ENCODE measurements at places on chromosomes 1 and 21. TPM values are rescaled to one million over a fixed set of nuclear protein-coding genes. Genes with fewer than 3 reads are reported as not detected.
A peak's percentile ranks its signal among the peaks of the same experiment; 100 is the strongest.

Gene MEX3A
- total RNA-seq = 0.47 TPM

Gene CFHR1
- total RNA-seq = not detected

Gene PLCH2
- total RNA-seq = 0.12 TPM

Gene CR2
- not detected for total RNA-seq

DNA sequence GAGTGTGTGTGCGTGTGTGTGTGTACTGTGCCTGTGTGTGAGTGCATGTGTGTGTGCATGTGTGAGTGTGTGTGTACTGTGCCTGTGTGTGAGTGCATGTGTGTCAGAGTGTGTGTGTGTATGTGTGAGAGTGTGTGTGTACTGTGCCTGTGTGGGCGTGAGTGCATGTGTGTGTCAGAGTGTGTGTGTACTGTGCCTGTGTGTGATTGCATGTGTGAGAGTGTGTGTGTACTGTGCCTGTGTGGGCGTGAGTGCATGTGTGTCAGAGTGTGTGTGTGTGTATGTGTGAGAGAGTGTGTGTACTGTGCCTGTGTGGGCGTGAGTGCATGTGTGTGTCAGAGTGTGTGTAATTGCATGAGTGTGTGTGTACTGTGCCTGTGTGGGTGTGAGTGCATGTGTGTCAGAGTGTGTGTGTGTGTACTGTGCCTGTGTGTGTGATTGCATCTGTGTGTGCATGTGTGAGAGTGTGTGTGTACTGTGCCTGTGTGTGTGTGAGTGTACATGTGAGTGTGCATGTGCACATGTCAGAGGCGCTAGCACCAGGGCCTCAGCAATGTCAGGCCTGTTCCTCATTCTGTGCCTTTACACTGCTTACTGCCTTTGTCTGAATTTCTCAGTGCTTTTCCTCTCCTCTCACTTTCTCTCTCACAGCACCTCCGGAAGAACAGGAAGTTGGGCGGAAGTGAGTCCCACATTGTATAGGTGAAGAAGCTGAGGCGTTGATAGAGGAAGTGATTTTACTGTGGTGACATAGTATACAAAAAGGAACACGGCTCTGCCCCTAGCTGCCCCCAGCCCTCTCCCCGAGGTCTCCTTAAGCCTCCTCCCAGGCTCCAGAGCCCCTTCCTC is 4.9 kb downstream of the SLC5A9 start:
- H3K27ac ChIP-seq = no peak overlapping the region
- H3K36me3 ChIP-seq = no peaks in the 10 kb centered on the region
- H3K4me3 ChIP-seq = no peak overlapping the region
- no peaks in the 10 kb centered on the region for H3K4me1 ChIP-seq
- no peak for DNase-seq

DNA sequence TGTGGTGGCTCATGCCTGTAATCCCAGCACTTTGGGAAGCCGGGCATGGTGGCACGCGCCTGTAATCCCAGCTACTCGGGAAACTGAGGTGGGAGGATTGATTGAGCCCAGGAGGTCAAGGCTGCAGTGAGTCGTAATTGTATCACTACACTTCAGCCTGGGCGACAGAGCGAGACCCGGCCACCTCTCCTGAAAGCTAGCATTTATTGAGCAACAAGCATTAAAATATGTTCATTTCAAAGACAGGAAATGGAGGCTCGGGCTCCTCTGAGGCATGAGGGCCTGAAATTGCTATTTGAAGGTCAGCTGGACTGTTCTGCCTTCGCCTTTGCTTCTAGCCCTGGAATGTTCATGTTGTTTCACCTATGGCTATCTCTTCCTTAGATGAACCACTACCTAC is 34.5 kb downstream of the SPATA21 start:
- H3K4me1 ChIP-seq = no peaks in the 10 kb centered on the region
- no peaks in the 10 kb centered on the region for H3K27me3 ChIP-seq
- no peak for DNase-seq
- no peak overlapping the region for H3K27ac ChIP-seq
- no peak overlapping the region for H3K4me3 ChIP-seq
- H3K36me3 ChIP-seq = no peaks in the 10 kb centered on the region

DNA sequence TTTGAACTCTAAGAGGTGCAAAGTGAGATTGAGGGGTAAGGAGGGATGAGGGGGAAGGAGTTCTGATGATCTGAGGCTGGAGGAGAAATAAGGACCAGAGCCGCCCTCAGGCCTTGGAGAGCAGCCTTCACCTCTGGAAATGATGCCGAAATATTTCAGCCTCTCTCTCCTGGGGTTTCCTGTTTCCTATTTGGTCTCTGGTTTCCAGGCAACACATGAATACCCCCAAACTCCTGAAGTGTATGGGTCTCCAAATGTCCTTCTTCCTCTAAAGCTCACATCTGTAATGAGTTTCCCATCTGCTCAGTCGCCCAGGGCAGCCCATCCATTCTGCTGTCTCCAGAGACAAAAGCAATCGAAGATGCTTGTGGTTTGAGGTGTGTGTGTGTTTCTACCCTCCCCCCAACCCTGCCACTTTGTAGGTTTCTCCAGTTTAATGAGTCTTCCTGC is 52.0 kb upstream of the FAM20B start:
- no peak overlapping the region for H3K4me3 ChIP-seq
- H3K27ac ChIP-seq = no peak overlapping the region
- no peak for DNase-seq
- H3K4me1 ChIP-seq = no peaks in the 10 kb centered on the region

GRCh38 chr1:182575540-182576149 is 13.4 kb downstream of the RNASEL start:
- H3K27ac ChIP-seq = no peak overlapping the region
- H3K36me3 ChIP-seq = peaks cover 38% of the 10 kb centered on the region
- DNase-seq = no peak
- H3K4me1 ChIP-seq = no peaks in the 10 kb centered on the region

DNA sequence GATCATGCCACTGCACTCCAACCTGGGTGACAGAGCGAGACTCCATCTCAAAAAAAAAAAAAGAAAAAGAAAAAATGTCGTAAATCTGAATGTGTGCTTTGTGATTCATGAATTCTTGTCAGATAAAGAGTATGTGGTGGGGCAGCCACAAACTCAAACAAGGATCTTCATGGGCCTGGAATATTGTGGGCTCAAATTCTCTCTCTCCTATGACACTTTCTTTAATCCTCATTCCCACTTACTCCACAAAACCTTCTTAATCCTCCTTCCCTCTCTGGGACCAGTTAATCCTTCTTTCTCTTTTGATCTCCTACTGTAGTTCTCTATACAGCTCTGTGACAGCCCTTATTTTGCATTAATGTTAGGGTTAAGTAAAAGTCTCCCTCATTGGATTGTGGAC is 112.3 kb downstream of the AK5 start:
- no peaks in the 10 kb centered on the region for H3K27me3 ChIP-seq
- no peaks in the 10 kb centered on the region for H3K4me1 ChIP-seq
- no peak overlapping the region for H3K27ac ChIP-seq
- no peak overlapping the region for H3K4me3 ChIP-seq
- no peaks in the 10 kb centered on the region for H3K36me3 ChIP-seq
- DNase-seq = no peak

DNA sequence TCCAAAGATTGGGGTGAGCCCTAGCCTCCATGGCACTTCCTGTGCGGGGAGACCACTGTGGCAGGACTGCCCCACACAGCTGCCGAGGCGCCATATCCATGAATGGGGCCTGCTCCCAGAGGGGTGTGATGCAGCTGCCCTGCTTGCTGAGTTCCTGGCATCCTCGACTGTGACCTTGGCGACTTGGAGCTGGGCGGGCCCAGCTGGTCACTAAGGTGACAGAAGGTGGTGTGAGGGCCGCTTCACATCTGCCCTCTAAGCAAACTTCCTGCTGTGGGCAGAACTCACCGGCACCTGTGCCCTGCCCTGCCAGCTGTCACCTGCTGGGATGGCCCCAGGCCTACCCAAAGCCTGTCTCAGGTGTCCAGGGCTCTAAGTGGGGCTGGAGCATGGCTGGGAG is 9.0 kb downstream of the TMEM61 start:
- DNase-seq = no peak
- H3K36me3 ChIP-seq = no peaks in the 10 kb centered on the region
- no peak overlapping the region for H3K27ac ChIP-seq
- no peaks in the 10 kb centered on the region for H3K4me1 ChIP-seq

GRCh38 chr1:175629318-175629694 is 114.1 kb downstream of the TNR start:
- DNase-seq = no peak
- H3K4me3 ChIP-seq = no peak overlapping the region
- no peaks in the 10 kb centered on the region for H3K4me1 ChIP-seq
- no peaks in the 10 kb centered on the region for H3K27me3 ChIP-seq
- H3K27ac ChIP-seq = no peak overlapping the region

- no peaks in the 10 kb centered on the region for H3K36me3 ChIP-seq
- DNase-seq = no peak
- no peaks in the 10 kb centered on the region for H3K4me1 ChIP-seq
- H3K4me3 ChIP-seq = no peak overlapping the region
These were observed 1.2 kb upstream of the PGBD5 start for GRCh38 chr1:230427094-230427876.

DNA sequence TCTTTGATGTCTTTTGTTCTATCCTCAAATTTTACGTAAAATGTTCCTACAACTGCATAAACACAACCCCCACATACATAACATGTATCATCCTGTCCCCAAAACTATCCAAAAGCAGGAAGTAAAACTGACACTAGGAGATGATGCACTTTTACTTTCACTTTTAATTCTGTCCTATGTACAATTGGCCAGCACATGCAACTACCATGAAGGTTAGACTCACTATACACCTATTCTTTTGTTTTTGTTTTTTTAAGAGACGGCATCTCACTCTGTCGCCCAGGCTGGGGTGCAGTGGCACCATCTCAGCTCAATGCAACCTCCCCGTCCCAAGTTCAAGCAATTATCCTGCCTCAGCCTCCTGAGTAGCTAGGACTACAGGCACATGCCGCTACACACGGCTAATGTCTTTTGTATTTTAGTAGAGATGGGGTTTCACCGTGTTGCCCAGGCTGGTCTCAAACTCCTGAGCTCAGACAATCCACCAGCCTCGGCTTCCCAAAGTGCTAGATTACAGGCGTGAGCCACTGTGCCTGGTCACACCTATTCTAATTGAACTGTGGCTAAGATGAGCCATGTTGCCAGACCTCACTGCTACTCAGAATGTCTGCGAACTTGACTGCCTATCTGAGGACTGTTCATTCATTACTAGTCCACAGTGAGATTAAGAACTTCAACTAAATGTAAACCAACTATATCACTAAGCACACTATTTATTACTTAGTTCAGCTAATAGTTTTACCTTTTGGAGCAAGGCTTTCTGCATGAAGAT is 48.0 kb downstream of the TOR3A start:
- no peaks in the 10 kb centered on the region for H3K4me1 ChIP-seq
- no peak for DNase-seq
- H3K4me3 ChIP-seq = peak overlapping the region; percentile 35
- H3K27ac ChIP-seq = peak overlapping the region; percentile 46
- peaks cover 5% of the 10 kb centered on the region for H3K36me3 ChIP-seq

DNA sequence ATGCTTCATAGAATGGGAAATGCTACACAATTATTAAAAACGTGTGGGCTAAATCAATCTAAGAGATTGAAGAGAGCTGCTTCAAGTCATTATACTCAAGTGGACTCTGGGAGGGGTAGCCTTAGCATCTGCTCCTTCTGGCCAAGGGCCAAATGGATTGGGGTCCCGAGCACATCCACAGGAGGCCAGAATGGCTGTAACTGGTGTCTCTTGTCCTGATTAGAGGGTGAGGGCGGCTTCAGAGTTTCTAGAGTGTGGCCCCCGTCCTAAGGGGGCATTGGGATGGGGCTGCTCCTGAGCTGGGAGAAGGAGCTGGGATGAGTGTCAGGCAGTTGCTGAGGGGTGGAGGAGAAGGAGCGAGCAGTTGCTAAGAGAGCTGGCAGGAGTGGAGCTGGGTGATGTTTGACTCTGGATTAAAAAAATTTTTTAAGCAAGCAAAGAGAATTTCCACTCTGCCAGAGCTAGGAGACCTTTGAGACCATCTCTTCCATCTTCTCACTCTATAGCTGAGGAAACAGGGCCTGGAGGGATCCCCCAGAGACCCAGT is 71.3 kb upstream of the TLR5 start:
- no peaks in the 10 kb centered on the region for H3K36me3 ChIP-seq
- no peaks in the 10 kb centered on the region for H3K4me1 ChIP-seq
- H3K4me3 ChIP-seq = no peak overlapping the region
- no peak for DNase-seq

DNA sequence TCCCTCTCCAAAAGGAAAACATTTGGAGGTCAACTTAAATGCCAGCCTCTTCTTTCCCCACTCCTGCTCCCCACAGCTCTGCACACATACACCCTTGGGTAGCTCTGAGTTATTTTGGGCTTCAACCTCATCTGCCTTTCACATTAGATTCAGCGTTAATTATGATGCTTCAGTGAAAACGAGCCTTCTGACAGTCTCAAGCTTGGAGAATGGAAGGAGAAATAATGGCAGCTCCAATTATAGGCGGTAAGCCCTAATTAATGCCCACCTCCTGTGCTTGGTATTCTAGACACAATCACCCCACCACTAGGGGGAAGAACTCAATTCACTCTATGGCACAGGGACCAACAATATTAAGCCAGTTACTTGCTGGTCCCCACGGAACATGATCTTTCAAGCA is 397.9 kb downstream of the BRINP2 start:
- no peaks in the 10 kb centered on the region for H3K27me3 ChIP-seq
- H3K36me3 ChIP-seq = no peaks in the 10 kb centered on the region
- no peak overlapping the region for H3K27ac ChIP-seq
- DNase-seq = no peak

DNA sequence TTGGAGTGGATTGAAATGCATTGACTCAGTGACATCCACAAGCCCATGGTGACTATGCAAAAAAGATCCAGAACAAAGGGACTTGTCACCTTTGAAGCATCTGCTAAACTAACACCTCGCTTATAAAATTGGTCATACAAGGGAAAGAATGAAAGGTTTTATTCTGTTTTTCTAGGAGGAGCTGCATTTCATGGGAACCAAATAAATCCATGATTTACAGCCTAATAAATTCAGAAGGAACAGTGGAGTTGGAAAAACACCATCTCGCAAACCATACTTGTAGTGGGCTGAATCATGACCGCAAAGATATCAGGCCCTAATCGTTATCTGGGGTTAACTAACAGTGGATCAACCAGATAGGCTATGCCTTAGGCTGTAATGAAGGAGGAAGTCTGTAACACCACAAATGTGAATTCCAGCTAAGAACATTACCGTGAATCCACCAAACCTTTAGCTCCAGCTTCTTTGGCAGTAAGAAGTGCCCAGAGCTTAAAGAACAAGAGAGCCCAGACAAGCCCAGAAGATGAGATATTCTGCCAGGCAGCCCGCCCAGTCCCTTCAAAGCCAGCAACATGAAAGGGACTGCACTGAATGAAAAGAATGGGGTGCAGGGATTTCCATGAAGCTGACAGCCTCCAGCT is 27.4 kb downstream of the RSPH1 start:
- no peak for DNase-seq
- H3K27ac ChIP-seq = no peak overlapping the region
- H3K36me3 ChIP-seq = no peaks in the 10 kb centered on the region
- H3K4me1 ChIP-seq = no peaks in the 10 kb centered on the region

DNA sequence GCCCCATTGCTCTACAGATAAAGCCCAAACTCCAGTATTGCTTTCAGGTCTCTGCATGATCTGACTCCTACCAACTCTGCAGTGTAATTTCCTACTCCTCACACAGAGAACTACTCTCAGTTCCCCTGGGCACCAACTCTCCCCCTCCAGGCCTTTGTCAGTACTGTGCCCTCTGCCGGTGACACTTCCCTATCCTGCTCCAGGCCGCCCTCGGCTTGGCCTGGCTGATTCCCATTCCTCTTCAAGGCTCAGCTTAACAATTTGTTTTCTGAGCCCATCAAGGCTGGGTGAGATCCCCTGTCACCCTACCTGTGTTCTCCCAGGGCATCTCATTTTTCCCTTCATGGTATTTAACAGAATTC is 2.6 kb downstream of the SLAMF8 start:
- H3K36me3 ChIP-seq = no peaks in the 10 kb centered on the region
- H3K27ac ChIP-seq = no peak overlapping the region
